ENCODE measurements at places on chromosomes 1 and 21.

DNA sequence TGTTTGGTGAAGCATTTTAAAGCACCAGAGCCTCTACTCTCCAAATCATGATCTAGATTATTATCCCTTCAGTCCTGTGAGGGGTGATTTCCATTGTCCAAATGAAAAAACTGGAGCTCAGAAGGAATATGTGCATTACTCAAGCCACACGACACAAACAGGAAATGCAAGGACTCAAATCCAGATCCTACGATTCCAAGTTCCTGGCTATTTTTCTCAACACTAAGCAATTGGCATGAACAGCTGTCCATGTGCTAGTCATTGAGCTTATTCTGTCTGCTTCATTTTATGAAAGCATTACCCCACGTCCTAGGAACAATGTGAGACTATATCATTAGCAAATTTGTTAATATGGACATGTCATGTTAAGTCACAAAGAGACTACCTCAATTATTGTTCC, 273.1 kb upstream of the LYPLAL1 start:
- no peak for DNase-seq

DNA sequence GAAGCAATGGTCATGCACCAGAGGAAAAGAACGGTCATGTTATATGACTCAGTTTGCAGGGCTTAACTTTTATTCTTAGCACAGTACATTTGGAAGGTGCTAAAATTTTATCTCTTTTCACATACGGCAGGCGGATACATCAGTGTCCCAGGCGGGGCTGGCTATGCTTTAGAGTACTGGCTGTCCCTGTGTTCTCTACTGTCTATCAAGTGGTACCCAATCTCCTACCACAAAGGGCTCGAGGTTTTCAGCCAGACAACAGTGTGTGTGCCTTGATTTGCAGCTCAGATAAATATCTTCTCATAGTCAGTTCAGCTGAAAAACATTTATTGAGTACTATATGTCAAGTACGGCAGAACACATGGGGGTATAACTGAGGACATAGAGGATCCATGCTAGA, 65.3 kb downstream of the URB2 start:
- no peak for DNase-seq

GRCh38 chr1:238111081-238111480, 220.4 kb upstream of the ZP4 start:
- no peak for DNase-seq

GRCh38 chr1:30337324-30337620, 386.1 kb downstream of the MATN1 start:
- no peak for DNase-seq

- DNase-seq = no peak
Observed at GRCh38 chr1:198232378-198232777, 75.6 kb downstream of the NEK7 start.

DNA sequence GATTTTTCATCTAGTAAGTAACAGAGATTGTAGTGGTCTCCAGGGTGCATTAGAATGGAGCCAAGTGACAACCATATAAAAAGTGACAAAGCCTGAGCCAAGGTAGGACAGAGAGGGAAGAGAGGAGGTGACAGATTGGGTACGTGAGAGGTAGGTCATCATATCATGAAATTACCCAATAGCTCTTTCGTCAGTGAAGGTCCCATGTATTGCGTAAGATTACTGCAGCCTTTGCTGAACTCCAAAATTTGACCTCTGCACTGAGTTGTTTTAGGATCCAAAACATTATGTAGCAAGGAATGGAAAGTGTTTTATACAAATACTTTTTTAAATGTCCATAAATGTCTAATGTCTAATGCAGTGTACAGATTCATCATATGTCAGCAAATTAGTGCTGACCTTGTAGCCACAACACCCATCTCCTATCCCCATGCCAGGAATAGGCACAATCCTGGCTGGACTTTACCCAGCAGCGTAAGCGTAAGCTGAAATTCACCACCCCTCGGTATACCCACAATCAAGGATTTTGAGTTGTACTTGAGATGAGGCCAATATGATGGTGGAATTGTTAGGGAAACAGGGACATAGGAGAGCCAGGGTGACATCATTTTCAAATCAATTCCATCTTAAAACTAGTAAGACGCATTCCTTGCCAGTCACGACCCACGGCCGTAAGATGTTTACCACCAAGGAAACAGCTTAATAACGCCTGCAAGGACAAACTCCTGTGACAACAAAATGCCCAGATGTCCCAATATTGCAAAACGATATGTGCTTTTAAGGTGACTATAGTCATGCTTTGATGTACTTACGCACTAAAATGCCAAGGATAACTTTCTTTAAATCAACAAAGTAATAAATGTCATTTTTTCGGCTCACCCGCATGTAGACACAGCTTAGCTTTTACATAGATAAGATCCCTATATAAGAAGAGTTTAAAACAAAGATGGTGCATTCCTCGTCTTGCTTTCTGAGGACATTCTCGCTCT, 38.1 kb upstream of the GREM2 start:
- DNase-seq = no peak

GRCh38 chr1:18473195-18473815, 7.4 kb upstream of the KLHDC7A start:
- DNase-seq = no peak

GRCh38 chr1:164950541-164950986, 391.6 kb downstream of the PBX1 start:
- DNase-seq = no peak

- no peak for DNase-seq
Observed at GRCh38 chr1:22254756-22255155, 111.9 kb upstream of the WNT4 start.

DNA sequence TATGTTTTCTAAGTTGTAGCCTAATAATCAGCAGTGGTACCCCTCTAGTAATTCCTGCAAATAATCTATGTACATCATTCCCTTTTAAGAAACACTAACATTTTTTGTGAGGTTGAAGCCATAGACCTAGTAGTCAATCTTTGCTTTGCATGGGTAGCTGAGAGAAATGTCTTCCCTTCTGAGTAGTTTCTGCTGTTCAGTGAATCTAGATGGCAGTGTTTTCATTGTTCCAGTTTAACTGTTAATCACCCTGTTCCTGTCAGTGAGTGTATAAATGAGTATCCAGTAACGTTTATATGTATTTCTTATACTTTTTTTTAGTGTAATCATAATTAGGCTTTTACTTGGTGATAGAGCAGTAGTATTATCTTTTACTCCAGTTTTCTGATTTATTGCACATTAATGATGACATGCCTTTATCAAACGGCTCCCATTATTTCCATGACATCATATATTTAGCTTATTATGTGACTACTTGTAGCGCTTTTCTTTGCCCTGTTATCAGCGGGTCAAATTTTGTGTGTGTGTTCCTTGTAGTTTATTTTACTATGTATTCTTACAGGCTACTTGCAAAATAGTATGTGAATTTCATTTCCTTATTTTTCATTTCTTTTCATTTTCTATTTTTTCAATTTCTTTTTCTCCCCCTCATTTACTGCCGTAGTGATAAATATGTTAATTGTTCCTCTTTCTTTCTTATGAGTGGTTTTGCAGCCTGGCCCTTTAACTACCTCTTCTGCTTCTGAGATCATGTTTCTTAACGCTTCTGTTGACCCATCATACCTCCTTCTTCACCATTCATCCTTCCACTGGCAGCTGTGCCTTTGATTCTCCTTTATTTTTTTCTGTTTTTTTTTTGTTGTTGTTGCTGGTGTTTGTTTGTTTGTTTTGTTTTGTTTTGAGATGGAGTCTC, 18.8 kb downstream of the CEP350 start:
- DNase-seq = no peak

GRCh38 chr1:108561689-108562326, 1.9 kb downstream of the EEIG2 start:
- DNase-seq = peak; percentile 76

Data from RKO (cell line).